Natural killer cell treated with Interleukin-12 subunit alpha and Interleukin-12 subunit beta and Interleukin-15 and Interleukin-18, amount 100 ng/mL, for 72 hours (primary cell): ENCODE measurements at places on chromosomes 3 and 15. TPM values are rescaled to one million over a fixed set of nuclear protein-coding genes. Genes with fewer than 3 reads are reported as not detected.

Gene RARRES1
- total RNA-seq, result not detected

Gene XYLB
- 11.4 TPM for total RNA-seq

Gene CLDN18
- total RNA-seq, result not detected

Gene KLHL40
- total RNA-seq, result not detected

Gene RTF1
- 34.2 TPM for total RNA-seq

Gene SERINC4
- total RNA-seq, result 0.24 TPM

Gene SCN11A
- 0.05 TPM for total RNA-seq

Gene RASGRF1
- not detected for total RNA-seq

DNA sequence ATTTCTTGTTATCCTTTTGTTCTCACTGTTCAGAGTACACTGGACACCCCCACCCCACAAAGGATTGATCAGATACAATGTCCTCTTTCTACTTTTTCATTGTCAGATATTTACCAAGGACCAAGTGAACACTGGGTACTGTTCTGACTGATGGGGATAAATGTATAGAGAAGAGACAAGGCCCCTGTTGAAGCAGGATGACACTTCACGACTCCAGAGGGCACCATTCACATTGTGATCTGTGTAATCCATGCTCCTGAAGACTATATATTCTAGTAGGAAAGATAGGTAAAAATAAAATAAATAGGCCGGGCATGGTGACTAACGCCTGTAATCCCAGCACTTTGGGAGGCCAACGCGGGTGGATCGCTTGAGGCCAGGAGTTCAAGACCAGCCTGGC lies 7.2 kb upstream of the CRYGS start:
- peaks cover 26% of the 10 kb centered on the region for H3K36me3 ChIP-seq
- no peak for DNase-seq
- no peaks in the 10 kb centered on the region for H3K4me1 ChIP-seq
- no peaks in the 10 kb centered on the region for H3K27me3 ChIP-seq
- no peak overlapping the region for H3K4me3 ChIP-seq

DNA sequence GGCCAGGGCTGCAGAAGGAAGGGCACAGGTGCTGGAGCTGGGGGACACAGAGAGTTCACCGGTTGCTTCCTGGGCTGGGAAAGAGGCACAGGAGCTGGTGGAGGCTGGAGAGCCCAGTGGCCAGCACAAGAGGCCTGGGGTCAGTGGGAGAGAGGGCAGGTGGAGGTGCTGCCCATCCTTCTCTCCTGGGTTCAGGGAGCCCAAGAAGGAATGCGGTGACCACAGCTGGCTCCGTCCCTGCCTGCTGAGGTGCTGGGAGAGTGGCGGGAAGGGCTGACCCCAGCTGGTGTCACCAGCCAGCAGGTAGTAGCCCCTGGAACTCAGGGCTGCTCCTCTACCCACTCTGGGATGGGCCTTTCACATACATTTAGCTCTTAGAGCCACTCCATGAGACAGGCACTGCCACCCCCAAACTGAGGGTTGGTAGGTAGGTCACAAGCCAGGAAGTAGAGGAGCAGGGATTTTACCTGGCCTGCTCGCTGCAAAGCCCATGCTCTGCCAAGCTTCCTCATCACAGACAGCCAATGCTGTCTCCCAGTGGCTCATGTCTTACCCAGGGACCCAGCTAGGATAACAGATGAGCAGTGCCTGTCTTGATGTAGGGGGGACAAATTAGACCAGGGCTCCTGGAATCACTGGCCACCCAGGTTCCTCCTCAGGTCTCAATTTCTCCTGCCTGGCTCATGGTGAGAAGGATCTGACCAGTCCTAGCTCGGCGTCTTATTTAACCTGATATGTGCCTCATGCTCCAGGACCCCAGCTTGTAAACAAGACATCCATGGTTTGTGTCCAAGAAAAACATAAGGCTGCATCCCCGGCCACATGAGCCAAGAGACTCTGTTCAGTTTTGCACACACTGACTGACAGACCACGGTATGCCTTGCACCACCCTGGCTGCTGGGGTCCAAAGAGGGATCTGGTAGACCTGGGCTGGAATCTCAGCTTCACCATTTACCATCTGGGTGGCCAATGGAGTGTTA lies 119.2 kb downstream of the CORO2B start:
- H3K27ac ChIP-seq, result no peak overlapping the region
- DNase-seq, result no peak
- H3K36me3 ChIP-seq, result no peaks in the 10 kb centered on the region

DNA sequence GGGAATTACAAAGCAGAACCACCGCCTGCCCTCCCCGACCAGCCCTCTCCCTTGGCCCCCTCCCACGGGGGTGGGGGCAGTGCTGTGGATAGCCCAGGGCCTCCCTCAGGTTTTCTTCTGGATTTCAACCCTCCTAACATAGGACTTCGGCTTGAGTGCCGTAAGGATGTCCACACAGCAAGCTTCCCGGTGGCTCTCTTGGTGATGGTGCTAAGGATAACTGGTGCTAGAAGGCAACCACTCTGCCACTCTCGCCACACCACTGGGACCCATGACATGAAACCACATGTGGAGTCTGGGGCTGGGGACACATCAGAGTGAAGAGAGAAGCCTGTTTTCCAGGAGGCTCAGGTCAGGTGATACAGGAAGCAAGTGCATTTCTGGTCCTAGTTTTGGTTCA lies 35.4 kb downstream of the SCN5A start:
- no peak overlapping the region for H3K4me3 ChIP-seq
- no peaks in the 10 kb centered on the region for H3K36me3 ChIP-seq
- no peak overlapping the region for H3K27ac ChIP-seq

DNA sequence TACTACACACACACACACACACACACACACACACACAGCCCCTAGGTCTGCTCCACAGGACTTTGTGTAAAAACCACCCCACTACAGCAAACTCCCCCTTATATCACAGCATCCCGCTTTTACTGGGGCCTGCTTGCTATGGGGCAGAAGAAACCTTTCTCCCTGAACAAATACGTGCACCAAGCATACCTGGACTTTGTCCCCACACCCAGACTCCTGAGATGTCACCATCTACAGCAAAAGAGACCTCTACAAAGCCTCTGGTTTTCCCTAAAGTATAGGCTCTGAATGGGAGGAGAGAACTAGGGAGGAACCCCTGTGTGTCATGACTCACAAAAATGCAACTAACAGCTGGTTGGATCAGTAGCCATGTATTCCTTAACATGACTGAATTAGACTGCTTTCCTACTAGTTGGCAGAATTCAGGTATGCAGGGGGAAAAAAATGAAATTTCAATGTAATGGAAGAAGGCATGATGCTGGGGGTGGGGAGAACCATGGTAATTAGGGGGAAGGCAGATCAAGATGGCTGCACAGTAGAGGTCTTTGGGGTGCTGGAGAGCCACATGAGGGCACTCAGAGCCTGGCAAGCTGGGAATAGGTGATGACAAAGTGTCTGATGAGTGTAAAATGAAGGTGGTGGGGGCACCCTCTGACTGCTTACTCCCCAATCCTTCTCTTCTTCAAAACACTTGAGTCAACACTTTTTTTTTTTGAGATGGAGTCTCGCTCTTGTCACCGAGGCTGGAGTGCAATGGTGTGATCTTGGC lies 45.9 kb downstream of the DAPK2 start:
- H3K27me3 ChIP-seq, result peaks cover 3% of the 10 kb centered on the region
- no peak overlapping the region for H3K4me3 ChIP-seq
- H3K4me1 ChIP-seq, result peaks cover 11% of the 10 kb centered on the region

DNA sequence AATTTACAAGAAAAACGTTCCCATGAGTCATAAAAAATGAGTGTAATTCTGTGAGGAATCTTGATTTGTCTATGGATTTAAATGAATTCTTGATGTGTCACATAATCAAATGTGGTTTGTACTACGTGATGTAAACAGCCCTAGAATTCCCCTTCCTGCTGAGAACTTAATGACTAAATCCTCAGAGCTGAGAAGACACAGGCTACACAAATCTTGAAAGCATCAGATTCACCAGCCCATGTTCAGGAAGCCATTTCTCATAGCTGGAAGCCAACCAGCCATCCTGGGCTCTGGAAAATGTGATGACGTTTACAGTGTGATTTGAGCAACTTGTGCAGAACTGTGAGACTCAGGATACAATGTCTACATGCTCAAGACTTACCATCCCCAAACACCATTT lies 193.7 kb upstream of the MME start:
- no peak overlapping the region for H3K4me3 ChIP-seq
- DNase-seq, result no peak
- H3K4me1 ChIP-seq, result no peaks in the 10 kb centered on the region
- no peaks in the 10 kb centered on the region for H3K36me3 ChIP-seq
- no peaks in the 10 kb centered on the region for H3K27me3 ChIP-seq

DNA sequence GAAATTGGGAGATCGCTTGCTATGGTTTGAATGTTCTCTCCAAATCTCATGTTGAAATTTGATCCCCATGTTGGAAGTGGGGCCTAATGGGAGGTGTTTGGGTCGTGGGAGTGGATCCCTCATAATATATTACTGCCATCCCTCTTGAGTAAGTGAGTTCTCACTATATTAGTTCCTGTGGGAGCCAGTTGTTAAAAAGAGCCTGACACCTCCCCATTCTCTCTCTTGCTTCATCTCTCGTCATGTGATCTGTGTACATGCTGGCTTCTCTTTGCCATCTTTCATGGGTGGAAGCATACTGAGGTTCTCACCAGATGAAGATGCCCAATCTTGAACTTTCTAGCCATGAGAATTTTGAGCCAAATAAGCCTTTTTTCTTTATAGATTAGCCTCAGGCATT lies 43.0 kb upstream of the IL20RB start:
- no peak for DNase-seq
- no peaks in the 10 kb centered on the region for H3K27me3 ChIP-seq
- H3K27ac ChIP-seq, result peak overlapping the region; percentile 64
- H3K4me3 ChIP-seq, result peak overlapping the region; percentile 45

DNA sequence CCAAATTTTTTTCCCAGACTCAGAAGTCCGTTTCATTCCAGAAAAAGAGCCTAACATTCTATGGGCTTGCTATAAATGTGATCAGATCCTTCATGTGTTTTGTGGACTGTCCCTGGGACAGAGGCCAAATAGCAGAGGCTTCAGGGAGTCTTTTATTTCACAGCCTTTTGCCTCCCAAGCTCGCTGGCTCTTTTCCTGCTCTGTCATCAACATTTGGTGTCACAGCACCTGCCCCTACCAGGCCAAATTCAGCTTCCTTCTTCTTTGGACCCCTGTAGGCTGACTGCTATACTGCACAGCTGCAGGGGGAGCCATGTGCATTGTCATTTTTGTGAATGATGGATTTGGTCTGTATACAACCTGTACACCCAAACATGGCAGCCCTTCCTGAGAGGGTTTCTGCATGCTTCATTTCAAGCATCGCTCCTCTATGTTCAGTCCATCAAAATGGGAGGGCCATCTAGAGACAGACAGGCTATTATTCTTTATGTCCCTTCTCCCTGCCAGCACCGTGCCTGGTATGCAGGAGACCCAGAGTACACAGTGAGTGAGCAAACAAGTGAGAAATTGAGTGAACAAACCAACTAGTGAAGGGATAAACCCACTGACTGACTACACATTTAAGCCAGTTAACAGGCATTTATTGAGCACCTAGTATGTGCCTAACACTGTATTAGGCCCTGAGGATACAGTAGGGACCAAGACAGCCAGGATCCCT lies 17.9 kb upstream of the RPP14 start:
- H3K36me3 ChIP-seq, result peaks cover 6% of the 10 kb centered on the region
- no peak overlapping the region for H3K27ac ChIP-seq
- H3K4me1 ChIP-seq, result peaks cover 2% of the 10 kb centered on the region
- H3K4me3 ChIP-seq, result no peak overlapping the region
- DNase-seq, result no peak
- no peaks in the 10 kb centered on the region for H3K27me3 ChIP-seq

DNA sequence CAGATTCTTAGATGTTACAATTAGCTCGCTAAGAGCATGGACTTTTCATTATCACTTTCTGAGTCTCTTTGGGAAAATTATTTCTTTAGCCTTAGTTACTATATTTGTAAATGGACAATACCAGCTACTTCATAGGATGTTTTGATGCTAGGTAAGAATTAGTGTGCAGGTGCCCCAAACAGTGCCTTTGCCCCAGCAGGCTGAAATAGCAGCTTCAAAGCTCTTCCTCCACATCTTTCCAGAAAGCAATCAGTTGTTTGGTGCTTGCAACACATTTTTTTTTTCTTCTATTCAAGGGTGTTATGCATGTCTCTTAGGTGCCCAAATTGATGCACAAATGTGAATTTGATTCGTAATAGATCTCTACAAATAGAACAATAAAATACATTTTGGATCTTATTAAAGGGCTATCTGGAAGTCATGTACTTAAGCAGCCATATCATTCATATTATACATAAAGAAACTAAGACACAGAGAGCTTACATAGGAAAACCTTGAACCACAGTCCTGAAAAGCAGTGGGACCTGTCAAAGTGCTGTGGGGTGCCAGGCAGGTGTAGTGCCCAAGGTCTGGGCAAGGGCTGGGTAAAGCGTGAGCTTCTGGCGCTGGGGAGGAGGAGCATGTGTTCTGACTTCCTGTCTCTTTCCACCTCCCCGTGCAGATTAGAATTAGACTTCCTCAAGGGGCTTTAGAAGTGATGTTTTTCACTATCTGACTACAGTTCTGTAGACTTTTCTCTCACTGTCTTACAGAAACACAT lies 62.9 kb downstream of the FNDC3B start:
- H3K36me3 ChIP-seq, result no peaks in the 10 kb centered on the region
- DNase-seq, result no peak
- H3K27me3 ChIP-seq, result no peaks in the 10 kb centered on the region
- H3K27ac ChIP-seq, result peak overlapping the region; percentile 95

DNA sequence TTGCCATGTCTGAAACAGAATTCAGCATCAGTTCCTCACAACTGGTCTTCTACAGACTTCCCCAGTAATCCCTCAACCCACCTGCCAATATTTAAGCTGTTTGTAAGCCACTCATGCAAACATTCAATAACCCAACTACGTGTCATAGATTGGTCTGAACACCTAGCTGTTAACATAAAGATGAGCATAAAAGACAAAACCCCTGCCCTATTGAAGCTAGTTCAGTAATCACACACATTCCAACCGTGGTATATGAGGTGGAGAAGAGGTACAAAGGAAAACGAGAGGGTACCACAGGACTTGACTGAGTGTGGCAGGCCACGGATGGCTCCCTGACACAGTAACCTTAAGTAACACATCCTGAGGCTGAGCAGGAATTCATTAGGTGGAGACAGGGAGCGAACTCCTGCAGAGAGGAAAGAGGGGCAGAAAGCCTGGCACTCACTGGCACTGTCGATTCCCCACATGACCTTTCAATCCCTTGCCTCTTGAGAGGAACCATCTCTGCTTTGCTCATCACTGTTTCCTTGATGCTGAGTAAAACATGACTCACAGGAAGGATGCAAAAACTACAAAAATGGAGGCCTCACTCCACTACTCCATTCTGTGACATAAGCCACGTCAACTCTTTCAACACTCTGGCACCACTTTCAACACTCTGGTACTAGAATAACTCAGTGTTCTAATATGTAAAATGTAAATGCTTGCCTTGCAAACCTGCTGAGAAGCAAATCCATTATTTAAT lies 31.3 kb downstream of the RPN1 start:
- peak overlapping the region; percentile 89 for H3K27ac ChIP-seq
- no peaks in the 10 kb centered on the region for H3K27me3 ChIP-seq
- H3K36me3 ChIP-seq, result peaks cover 23% of the 10 kb centered on the region
- peak overlapping the region; percentile 97 for H3K4me3 ChIP-seq
- H3K4me1 ChIP-seq, result peaks cover 38% of the 10 kb centered on the region
